Foreskin keratinocyte (primary cell): ENCODE measurements at places on chromosomes 16 and 17.

- no peak for DNase-seq
Observed at GRCh38 chr17:19258371-19258770, 21.2 kb downstream of the EPN2 start.

DNA sequence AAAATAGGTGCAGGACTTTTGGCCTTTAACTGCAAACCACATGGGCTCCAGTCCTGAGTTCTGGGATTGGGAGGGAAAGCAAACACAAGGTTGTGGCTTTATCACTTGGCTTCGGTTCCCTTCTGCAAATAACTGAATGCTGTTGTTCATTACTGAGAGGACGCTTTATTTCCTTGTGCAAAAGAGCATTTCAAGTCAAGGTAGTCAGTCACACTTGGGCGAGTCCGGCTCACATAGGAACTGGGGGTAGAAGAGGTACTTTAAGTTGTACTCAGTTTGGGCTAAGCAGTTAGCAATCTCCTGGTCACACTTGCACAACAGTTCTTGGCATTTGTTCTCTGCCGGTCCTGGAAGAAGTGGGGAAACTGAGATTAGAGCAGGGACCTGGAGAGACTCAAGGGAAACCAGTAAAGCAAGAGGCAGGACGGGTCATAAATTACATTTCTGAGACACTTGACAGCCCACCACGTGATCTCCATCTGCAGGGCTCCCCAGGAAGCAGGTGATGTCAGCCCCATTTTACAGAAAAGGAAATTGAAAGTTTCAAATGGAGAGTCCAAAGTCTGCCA, 21.6 kb downstream of the PLA2G10 start:
- DNase-seq, result no peak

- no peak for DNase-seq
Observed at GRCh38 chr17:30232015-30232823, 3.3 kb downstream of the SLC6A4 start.

GRCh38 chr17:75501378-75502071, 13.8 kb downstream of the CASKIN2 start:
- DNase-seq, result no peak

- no peak for DNase-seq
Observed at GRCh38 chr17:59767176-59767575, 59.7 kb downstream of the VMP1 start.

DNA sequence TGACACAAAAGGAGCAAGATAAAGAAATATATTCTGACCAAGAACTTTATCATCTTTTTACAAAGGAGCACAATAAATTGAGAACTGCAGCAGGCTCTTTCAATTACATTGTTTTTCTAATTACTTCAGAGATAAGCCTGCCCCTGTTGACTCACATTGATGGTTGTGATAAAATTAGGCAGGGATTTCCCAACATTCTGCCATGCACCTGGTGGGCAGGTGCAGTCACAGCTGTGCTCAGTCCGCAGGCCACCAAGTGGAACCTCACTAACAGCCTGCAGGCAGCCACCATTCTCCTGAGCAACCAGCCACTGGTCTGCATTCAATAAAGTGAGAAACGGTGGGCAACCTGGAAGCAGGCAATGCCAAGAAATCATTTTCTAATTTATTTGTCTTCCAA, 5.1 kb downstream of the FANCA start:
- DNase-seq, result no peak

DNA sequence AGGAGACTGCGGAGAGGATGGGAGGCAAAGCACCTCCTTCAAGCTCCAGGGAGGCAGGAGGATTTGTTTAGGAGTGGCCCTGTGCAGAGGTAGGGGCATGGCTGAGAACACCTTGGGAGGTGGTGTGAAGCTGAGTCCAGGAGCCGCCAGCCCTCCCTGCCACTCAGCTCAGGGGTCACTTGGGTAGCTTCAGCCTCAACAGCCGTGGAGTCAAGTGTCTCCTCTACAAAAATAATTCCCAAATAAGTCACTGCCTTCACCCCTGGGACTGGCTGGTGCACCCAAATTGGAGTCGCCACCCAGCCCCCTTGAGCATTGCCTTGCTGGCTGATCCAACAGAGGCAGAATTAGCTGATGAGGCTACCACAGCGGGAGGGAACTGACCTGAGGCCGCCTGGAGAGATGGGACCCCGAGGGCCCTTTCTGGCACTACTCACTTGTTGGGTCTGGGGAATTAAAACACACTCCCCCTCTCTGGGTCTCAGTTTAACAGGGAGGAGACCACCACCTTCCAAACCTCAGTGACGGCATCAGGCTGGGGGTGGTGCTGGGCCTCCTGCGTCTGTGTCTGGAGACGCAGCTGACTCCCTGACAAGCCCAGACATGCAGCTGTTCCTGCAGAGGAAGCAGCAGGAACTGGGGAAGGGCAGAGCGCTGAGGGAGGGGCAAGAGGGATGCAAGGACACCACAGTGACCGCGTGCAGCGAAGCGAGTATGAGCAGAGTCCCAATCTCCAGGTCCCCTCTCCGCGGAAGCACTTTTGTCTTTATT, 87.9 kb upstream of the TOB1 start:
- DNase-seq, result peak; percentile 63

GRCh38 chr16:89050868-89051311, 42.8 kb upstream of the ACSF3 start:
- no peak for DNase-seq

- no peak for DNase-seq
Observed at GRCh38 chr17:37255432-37255831, 120.4 kb upstream of the C17orf78 start.

DNA sequence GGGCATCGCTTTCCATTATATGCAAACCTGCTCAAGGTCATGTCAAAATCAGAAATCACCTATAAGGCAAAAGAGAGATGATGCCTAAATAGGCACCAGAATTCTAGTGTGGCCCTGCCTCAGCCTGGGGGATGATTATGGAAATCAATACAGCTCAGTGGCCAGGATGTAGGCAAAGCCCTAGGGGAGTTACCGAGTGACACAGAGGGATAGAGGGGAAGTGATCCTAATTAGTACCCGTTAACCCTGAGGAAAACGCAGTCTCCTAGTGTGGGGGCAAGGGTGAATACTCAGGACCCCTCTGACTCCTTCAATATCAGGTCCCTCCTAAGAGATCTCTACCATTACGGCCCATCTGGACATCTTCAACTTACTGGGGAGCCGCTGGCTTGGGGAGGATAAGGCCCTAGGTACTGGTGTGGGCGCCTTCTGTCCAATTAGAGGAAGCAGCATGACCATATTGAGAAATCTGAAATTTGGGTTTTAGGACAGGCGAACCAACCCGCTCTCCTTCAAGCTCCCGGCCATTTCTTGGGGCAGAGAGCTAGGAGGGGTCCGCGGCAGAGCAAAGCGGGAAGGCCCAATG, 725 bp downstream of the NT5C3B start:
- no peak for DNase-seq

GRCh38 chr17:55452139-55452790, 30.6 kb upstream of the MMD start:
- DNase-seq, result no peak

DNA sequence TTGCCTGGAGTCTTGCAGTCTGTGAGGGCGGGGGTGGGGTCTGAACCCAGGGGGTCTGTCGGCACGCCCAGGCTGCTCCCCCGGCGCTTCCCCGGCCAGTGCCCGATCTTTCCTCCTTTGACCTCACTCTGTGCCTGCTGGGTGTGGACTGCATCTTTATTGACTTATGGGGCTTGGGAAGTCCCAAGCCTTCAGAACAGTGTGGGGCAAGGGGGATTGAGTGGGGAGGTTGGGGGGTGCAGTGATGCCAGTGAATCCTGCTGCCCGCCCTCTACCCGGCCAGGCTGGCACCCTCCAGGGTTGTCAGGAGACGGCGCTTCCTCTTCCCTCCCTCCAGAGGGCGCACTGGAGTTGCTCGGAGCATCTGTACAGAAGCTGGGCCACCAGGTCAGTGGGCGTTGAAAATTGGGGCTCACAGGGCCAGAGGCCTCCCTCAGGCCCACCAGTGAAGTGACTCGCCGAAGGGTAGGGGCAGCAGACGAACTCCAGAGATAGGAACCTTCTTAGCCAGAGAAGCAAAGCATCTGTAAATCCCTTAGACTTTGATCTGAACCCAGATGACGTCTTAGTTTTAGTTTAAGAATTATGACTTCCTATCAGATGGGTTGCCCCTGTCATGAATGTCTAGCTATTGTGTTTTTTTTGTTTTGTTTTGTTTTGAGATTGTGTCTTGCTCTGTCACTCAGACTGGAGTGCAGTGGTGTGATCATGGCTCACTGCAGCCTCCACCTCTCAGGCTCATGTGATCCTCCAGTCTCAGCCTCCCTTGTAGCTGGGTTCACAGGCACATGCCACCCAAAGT, 184.8 kb upstream of the CIBAR2 start:
- DNase-seq, result peak; percentile 9

DNA sequence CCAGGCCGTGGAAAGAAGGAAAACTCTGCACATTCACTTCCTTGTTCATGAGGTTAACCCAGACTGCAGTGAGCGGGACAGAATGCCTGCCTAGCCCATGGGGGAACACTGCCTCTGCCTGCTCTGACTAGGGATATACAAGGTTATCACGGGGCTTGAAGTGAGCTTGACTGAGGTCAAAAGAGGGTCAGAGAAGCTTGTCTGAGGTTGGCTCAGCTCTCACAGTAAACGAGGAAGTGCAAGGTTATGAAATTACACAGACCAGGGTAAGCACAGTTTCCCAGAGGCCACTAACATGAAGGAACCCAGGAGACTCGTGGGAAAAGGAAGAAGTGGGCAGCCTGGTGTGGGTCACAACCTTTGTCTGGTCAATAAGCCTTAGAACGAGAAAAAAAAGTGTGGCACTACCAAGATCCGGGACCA, 28.7 kb downstream of the HIC1 start:
- no peak for DNase-seq

DNA sequence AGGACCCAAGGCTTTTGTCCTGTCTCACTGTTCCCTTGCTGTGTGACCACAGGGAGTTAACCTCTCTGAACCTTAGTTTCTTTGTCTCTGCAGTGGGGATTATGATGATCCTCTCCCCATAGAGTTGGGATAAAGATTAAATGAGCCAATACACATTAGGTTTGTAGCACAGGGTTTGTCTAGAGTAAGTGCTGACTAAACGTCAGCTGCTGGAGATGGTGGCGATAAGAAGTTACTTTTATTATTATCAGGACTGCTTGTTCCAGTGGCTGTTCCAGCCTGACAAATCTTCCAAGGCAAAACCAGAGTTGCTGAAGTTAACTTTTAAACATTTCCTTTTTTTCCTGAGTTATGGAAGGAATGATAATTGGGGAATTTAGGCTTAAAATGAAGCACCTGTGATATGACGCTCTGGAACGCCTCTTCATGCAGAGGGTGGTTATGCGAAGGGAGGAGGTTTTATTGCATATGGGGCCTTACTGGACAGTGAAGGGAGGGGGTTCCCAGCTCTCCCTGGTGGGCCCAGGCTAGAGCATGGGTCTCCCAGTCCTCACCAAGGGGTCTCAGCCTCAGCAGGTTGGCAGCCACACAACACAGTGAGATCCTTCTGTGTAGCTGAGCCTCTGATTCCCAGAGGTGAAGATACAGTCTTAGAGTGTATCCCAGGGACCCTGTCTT, 35.8 kb downstream of the PLCG2 start:
- DNase-seq, result no peak

DNA sequence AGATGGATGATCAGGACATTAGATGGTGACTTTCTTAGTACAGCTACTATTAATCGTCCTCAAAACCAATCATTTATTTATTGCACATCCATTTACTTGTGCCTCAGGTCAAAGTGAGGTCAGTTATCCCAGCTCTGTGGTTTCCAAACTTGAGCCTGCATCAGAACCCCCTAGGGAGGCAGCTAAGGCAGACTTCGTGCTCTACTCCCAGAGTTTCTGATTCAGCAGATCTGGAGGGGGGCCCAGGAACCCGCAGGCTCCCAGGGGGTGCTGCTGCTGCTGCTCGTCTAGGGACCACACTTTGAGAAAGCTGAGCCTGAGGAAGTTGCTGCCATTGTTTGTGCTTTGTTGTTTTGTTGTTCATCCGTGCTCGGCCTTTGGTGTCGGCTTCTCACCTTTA, 44.0 kb upstream of the CLEC18B start:
- DNase-seq, result no peak

DNA sequence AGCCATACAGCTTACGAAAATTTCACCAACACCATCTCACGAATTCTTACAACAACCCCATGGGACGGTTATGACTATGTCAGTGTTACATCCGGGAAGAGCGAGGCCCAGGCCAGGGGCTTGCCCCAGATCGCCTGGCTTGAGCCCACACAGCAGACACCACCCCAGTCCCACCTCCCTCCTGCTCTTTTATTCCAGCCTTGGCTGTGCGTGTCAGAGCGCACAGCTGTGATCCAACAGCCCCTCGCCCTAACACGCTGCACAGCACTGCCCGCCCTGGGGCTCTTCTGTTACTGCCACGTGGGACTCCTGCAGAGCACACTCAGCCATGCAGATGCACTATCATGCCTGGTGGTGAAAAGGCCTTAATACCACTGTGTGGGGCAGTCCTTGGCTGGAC, 127.9 kb downstream of the ENGASE start:
- DNase-seq, result no peak

- DNase-seq, result no peak
Observed at GRCh38 chr16:87971933-87972332, 20.7 kb downstream of the BANP start.

GRCh38 chr17:77942112-77942988, 16.2 kb upstream of the TNRC6C start:
- no peak for DNase-seq

- DNase-seq, result no peak
Observed at GRCh38 chr16:11835891-11836649, 15.3 kb downstream of the RSL1D1 start.

DNA sequence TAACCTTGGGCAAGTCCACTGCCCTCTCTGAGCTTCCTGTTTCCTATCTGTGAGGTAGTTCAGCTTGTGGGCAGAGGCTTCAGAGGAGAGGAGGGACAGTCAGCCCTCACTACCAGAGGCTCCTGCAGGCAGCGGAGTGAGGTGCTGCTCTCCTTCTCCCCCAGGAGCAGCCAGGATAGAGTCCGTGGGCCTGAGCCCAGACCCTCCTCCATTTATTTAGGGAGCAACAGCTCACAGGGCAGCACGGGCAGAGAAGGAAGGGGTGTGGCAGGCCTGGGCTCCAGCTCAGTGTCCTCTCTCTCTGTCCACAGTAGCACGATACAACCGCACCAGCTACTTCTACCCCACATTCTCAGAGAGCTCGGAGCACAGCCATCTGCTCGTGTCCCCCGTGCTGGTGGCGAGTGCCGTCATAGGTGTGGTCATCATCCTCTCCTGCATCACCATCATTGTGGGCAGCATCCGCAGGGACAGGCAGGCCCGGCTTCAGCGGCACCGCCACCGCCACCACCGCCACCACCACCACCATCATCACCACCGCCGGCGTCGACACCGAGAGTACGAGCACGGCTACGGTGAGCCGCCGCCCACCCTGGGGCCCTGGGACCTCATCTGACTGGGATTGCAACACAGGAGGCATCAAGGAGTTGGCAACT, 42.3 kb downstream of the BEAN1 start:
- DNase-seq, result no peak

DNA sequence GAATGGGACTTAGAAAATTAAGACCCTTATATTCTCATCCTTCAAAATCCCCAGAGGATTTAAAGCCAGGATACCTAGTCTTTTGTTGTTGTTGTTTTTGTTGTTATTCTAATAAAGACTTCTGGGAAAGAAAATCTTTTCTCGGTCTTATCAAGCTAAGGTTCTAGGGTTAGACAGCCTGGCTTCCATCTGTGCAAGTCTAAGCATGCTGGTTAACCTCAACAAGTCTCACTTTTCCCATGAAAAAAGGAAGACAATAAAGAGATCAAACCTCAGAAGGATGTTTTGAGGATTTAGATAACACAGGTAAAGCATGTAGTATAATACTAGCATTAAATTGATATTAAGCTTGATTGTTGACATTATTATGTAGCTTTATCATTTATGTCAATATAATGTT, 486.4 kb upstream of the SOX9 start:
- DNase-seq, result peak; percentile 63
